ENCODE measurements at places on chromosomes 1 and 21.

DNA sequence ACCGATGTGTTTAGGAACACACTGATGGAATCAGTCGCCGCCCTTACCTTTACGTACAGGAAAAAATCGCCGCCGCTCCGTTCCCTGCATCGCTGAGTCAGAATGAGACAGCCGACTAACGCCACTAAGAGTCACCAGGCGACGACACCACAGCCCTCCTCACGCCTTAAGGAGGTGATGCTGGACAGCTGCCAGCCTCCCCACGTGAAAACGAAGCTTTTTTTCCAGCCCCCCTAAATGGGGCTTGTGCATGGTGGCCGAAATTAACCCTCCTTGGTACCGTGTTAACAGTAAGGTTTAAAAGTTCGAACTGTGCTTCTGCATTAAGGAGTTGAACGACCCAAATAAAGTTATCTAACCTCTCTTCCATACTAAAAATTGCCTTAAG is 511 bp downstream of the DNTTIP2 start:
- DNase-seq, result no peak
- peak overlapping the region; percentile 97 for H3K4me3 ChIP-seq
- H3K4me1 ChIP-seq, result peaks cover 34% of the 10 kb centered on the region
- peak overlapping the region; percentile 98 for H3K27ac ChIP-seq
- H3K36me3 ChIP-seq, result peaks cover 19% of the 10 kb centered on the region
- no peaks in the 10 kb centered on the region for H3K27me3 ChIP-seq

DNA sequence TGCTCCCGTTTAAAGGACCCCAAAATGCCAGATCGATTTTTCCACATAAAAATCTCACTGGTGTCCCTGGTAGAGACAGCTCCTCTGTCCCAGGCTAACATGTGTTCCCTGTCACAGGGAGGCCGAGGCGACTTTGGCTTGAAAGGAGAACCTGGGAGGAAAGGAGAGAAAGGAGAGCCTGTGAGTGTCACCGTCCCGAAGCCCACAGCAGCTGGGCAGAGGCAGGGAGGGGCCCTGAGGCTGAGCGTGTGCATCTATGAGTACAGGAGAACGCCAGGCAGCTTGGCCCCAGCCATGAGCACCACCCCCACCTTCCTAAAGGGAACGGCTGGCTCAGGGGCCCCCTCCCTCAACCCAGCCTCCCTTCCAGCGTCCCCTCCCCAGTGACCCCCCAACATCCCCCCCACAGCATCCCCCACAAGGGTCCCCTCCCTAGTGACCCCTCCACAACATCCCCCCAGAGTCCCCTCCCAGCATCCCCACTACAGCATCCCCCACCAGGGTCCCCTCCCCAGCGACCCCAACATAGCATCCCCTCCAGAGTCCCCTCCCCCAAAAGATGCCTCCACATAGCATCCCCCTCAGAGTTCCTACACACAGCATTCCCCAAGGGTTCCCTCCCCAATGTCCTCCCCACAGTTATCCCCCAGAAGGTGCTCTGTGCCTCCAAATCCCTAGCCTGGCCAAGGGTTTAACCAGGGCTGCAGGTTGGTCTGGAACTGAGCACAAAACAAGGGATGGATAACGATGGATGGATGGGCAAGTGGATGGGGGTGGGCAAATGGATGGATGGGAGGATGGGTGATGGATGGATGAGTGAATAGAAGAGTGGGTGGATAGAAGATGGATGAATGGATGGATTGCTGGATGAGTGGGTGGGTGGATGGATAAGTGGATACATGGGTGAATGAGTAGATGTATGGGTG is 25.1 kb downstream of the COL6A2 start:
- H3K27me3 ChIP-seq, result no peaks in the 10 kb centered on the region
- DNase-seq, result peak; percentile 0
- H3K4me1 ChIP-seq, result no peaks in the 10 kb centered on the region
- no peak overlapping the region for H3K27ac ChIP-seq
- no peak overlapping the region for H3K4me3 ChIP-seq
- no peaks in the 10 kb centered on the region for H3K36me3 ChIP-seq

GRCh38 chr1:228072658-228073043 is 9.9 kb upstream of the ARF1 start:
- H3K4me1 ChIP-seq, result no peaks in the 10 kb centered on the region
- H3K27ac ChIP-seq, result no peak overlapping the region
- no peak overlapping the region for H3K4me3 ChIP-seq
- H3K27me3 ChIP-seq, result no peaks in the 10 kb centered on the region
- DNase-seq, result no peak

DNA sequence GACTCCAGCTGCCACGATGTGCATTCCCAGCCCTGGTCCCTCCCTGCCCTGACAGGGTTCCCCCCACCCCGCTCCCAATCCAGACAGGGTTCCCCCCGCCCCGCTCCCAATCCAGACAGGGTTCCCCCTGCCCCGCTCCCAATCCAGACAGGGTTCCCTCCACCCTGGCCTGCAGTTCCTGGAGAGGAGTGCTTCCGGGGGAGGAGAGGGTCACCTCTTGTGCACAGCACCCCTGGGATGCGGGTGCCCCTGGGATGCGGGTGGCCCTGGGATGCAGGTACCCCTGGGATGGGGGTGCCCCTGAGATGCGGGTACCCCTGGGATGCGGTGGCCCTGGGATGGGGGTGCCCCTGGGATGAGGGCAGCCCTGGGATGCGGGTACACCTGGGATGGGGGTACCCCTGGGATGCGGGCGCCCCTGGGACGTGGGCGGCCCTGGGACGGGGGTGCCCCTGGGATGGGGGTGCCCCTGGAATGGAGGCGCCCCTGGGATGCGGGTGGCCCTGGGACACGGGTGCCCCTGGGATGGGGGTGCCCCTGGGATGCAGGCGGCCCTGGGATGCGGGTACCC is 36.7 kb upstream of the SLC19A1 start:
- no peaks in the 10 kb centered on the region for H3K27me3 ChIP-seq
- no peak overlapping the region for H3K4me3 ChIP-seq
- no peaks in the 10 kb centered on the region for H3K36me3 ChIP-seq
- no peak overlapping the region for H3K27ac ChIP-seq

DNA sequence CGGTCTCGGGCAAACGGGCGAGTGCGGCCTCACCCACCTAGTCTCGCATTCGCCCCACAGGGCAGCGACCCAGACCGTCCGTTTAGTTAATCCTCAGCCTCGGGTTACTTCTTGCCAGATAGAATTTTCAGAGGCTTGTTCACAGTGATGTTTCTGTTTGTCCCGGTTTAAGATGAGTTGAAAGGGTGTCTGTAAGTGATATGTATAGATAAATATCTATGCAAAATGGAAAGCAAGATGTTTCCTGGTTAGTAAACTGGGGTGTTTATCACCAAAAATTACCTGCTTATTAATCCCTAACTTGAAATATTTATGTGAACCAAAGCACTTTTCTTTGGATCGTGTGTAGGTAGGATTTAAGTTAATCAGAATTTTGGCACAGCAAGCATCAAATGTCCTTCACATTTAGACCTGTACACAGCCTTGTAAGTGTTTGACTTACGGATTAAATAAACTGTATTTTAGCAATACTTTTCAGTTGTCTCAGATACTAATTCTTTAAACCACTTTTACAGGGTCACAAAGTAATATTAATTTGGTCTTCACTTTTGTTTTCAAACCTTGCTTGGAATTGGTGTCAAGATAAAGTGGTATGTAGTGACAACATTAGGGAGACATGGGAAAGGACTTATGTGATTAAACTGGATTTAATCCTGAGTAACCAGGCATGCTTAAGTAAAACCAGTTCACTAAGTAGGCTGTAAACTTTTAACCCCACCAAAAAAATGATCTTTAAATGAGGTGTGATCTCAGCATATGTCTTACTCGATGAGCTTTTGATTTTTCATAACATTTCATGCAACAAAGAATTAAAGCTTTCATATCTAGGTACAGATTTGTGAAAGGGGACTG is 914 bp downstream of the ZNF326 start:
- no peak for DNase-seq
- peak overlapping the region; percentile 81 for H3K4me3 ChIP-seq
- no peaks in the 10 kb centered on the region for H3K36me3 ChIP-seq
- H3K27me3 ChIP-seq, result no peaks in the 10 kb centered on the region

- no peaks in the 10 kb centered on the region for H3K36me3 ChIP-seq
- H3K27me3 ChIP-seq, result no peaks in the 10 kb centered on the region
- DNase-seq, result no peak
- no peak overlapping the region for H3K4me3 ChIP-seq
- no peaks in the 10 kb centered on the region for H3K4me1 ChIP-seq
Observed at GRCh38 chr1:201756406-201756805, 72.6 kb upstream of the IPO9 start.

DNA sequence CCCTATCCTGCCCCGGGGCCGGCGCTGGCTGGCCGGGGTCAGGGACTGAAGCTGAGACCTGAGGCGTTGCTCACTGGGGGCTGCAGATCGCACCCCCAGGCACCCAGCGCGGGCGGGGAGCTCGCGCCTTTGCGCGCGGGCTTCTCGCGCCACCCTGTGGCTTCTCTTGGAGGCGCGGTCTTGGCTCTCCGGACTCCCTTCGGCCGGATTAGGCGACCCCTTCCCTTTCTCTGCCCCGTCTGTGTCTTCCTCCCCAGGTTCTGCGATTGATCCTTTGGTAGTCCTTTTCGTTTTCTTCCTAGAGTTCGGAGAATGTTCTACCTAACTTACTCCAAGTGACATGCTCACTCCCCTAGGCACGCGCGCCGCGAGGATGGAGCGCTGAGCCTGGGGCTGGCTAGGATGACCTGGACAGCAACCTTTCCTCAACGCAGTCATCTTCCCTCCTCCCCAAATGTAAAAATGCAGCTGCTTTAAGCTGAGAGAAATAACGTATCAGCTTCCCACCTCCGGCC is 495 bp upstream of the NTRK1 start:
- peak; percentile 46 for DNase-seq
- H3K4me1 ChIP-seq, result peaks cover 21% of the 10 kb centered on the region
- H3K27me3 ChIP-seq, result peaks cover 40% of the 10 kb centered on the region
- no peak overlapping the region for H3K27ac ChIP-seq
- peak overlapping the region; percentile 64 for H3K4me3 ChIP-seq
- H3K36me3 ChIP-seq, result no peaks in the 10 kb centered on the region

DNA sequence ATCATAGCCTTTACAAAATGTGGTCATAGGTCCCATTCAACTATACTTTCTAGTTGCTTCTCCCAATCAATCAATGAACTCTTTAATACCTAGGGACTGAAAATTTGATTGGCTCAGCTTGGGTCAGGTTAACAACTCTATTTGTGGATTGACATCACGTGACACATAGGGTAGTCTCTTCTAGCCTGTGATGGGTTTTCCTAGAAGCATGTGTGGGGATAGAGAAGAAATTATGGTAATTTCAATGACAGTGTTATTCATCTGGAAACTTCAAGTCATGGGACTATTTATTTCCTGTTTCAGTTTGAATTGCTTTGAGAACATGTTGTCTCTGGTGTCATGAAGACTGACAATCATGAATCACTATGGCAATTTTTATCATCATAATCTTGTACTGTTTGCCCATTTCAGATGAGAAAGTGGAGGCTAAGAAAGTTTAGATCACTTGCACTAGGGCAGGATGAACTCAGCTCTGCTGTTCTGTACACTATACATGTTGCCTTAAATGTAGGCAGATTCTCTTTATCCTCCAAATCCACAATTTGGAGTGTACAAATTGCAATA is 529.9 kb upstream of the BEND5 start:
- no peaks in the 10 kb centered on the region for H3K27me3 ChIP-seq
- DNase-seq, result no peak
- H3K4me3 ChIP-seq, result no peak overlapping the region
- no peak overlapping the region for H3K27ac ChIP-seq
- H3K4me1 ChIP-seq, result no peaks in the 10 kb centered on the region
